Smooth muscle cell of the coronary artery (primary cell): ENCODE measurements at places on chromosomes 13 and 19. TPM values are rescaled to one million over a fixed set of nuclear protein-coding genes. Genes with fewer than 3 reads are reported as not detected.

The NKG7 gene
- total RNA-seq = not detected in 2 replicates

The LYPD3 gene
- 0.08 TPM in 1 of 2 replicates, not detected in the other for total RNA-seq

The MCEMP1 gene
- total RNA-seq = not detected in 2 replicates

The OR10H1 gene
- not detected in 2 replicates for total RNA-seq

The DLL3 gene
- total RNA-seq = 0.08 TPM in 1 of 2 replicates, not detected in the other

The ZNF628 gene
- total RNA-seq = 0.35 and 0.60 TPM in 2 replicates

The CEP89 gene
- total RNA-seq = 6.3 and 7.3 TPM in 2 replicates

The FAAP24 gene
- total RNA-seq = 1.5 and 1.7 TPM in 2 replicates

The ACTMAP gene
- 0.35 and 0.45 TPM in 2 replicates for total RNA-seq

The TUBB4A gene
- total RNA-seq = not detected in 2 replicates

The RNF113B gene
- total RNA-seq = not detected in 2 replicates

The MAMSTR gene
- total RNA-seq = 0.12 and 0.30 TPM in 2 replicates

The ZNF793 gene
- total RNA-seq = 1.6 and 2.2 TPM in 2 replicates

The ZNF554 gene
- 3.2 and 3.3 TPM in 2 replicates for total RNA-seq

The WDR88 gene
- not detected in 2 replicates for total RNA-seq

The SCAF1 gene
- total RNA-seq = 5.1 and 9.2 TPM in 2 replicates

The NUP58 gene
- total RNA-seq = 15.1 and 36.7 TPM in 2 replicates

The EGLN2 gene
- total RNA-seq = 79.9 and 112 TPM in 2 replicates

The ZNF560 gene
- under 0.01 and 1.3 TPM in 2 replicates for total RNA-seq

The CGB8 gene
- total RNA-seq = not detected in 2 replicates

The KRTDAP gene
- total RNA-seq = not detected in 2 replicates

The SIX5 gene
- 4.1 and 6.2 TPM in 2 replicates for total RNA-seq

The MYO16 gene
- not detected in 2 replicates for total RNA-seq

The ZNF420 gene
- total RNA-seq = 7.8 and 13.3 TPM in 2 replicates

The ICAM3 gene
- 15.1 and 21.7 TPM in 2 replicates for total RNA-seq

The ADGRE3 gene
- total RNA-seq = not detected in 2 replicates

The ZNF256 gene
- 4.3 and 6.0 TPM in 2 replicates for total RNA-seq

The OPA3 gene
- total RNA-seq = 2.1 and 3.1 TPM in 2 replicates

The ATP8A2 gene
- under 0.01 and 0.08 TPM in 2 replicates for total RNA-seq
